Suprapubic skin (tissue), 4 donors: ENCODE measurements at places on chromosomes 4 and X.

DNA sequence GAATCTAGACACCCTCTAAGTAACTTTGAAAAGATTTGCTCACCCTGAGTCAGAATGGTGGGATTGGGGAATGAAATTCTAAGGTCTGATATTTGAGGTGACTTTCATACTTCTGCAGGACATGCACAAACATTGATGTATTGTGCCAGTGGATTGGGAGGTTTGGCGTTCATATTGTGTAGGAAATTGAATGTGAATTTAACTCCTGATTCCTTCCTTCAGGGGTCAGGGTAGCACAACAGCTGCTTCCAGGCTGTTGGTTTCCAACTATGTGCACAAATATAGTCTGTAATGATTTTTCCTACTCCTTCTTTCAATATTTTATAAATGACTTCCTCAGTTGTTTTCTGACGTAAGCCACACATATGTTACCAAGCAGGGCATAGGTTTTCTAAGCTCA is 3.1 kb downstream of the IL1RAPL1 start:
- no peak overlapping the region for H3K4me3 ChIP-seq
- H3K36me3 ChIP-seq, result no peaks in the 10 kb centered on the region
- H3K27me3 ChIP-seq, result no peaks in the 10 kb centered on the region
- no peaks in the 10 kb centered on the region for H3K4me1 ChIP-seq
- no peak for DNase-seq

DNA sequence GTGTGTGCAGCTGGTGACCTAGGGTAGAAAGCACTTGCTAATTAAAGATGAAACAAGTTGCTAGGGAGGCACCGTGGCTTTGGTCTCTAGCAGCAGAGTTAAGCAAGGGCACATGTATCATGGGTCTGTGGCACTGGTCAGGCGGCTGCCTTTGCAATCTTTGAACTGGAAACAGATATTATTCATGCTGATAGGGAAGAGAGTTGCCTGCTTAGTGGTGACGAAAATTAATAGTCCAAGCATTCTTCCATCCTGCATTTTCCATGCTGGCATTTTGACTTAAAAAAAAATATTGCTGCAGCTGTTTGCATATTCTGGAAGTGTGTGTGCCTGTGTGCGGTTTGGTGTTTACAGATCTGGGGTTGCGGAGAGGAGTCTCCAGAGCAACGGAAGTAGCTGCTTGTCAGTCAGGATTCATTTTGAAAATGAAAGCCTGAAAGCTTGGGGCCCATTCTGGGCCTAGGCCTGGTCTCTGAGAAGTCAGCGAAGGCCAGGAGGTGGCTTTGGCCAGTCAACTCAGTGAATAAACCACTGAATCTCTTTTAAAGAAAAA is 2.3 kb upstream of the SOWAHD start:
- H3K27me3 ChIP-seq, result no peaks in the 10 kb centered on the region
- H3K4me3 ChIP-seq, result no peak overlapping the region
- no peaks in the 10 kb centered on the region for H3K36me3 ChIP-seq
- H3K27ac ChIP-seq, result no peak overlapping the region
- peaks cover 5% of the 10 kb centered on the region for H3K4me1 ChIP-seq
- no peak for DNase-seq

DNA sequence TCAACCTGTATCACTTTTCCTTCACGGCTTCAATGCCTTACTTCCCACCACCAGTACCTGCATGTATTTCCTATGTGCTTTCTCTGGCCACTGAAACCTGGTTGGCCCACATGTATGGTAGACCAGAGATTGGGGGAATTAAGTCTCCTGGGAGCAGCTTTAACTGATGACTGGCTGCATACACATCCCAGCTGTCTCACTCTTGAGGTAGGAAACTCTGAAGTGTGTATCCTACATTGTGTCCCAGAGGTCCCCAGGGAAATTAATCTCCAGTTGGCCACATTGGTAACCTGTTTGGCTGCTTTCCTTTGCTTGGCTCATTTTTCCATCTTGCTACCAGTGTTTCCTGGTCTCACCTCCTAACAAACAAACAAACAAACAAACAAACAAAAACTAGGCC is 124.4 kb downstream of the ZNF827 start:
- no peaks in the 10 kb centered on the region for H3K36me3 ChIP-seq
- DNase-seq, result no peak
- no peak overlapping the region for H3K4me3 ChIP-seq
- H3K27ac ChIP-seq, result no peak overlapping the region
- no peaks in the 10 kb centered on the region for H3K27me3 ChIP-seq

DNA sequence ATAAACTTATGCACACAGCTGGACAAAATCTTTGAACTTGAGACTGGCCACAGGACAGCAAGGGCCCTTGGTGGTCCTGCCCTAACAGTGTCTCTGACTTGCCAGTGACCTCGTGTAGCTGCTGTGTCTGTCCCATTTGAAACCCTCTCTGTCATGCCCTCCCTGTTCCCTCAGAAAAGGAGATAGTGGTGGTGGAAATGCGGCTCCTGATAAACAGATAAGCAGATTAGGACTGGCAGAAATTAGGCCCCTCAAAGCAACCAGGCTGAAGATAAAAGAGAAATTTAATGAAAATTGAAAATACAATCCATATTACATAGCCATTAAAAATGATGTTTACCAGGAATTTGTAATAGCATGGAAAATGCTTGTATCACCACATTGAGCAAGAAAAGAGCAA is 136.6 kb upstream of the ATP6AP2 start:
- no peak overlapping the region for H3K27ac ChIP-seq
- no peak overlapping the region for H3K4me3 ChIP-seq
- H3K4me1 ChIP-seq, result peaks cover 12% of the 10 kb centered on the region
- H3K36me3 ChIP-seq, result no peaks in the 10 kb centered on the region

DNA sequence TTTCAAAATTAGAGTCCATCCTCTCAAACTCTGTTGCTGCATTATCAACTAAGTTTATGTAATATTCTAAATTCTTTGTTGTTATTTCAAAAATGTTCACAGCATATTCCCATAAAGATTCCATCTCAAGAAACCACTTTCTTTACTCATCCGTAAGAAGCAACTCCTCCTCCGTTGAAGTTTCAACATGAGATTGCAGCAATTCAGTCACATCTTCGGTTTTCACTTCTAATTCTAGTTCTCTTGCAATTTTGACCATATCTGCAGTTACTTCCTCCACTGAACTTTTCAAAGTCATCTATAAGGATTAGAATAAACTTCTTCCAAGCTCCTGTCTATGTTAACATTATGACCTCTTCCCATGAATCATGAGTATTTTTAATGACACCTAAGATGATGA is 216.6 kb upstream of the SLC7A11 start:
- DNase-seq, result no peak
- H3K27ac ChIP-seq, result no peak overlapping the region
- no peaks in the 10 kb centered on the region for H3K27me3 ChIP-seq
- no peak overlapping the region for H3K4me3 ChIP-seq

GRCh38 chrX:17854531-17854930 is 6.6 kb downstream of the RAI2 start:
- no peak for DNase-seq
- peaks cover 4% of the 10 kb centered on the region for H3K27me3 ChIP-seq
- H3K36me3 ChIP-seq, result no peaks in the 10 kb centered on the region
- H3K27ac ChIP-seq, result no peak overlapping the region
- H3K4me3 ChIP-seq, result no peak overlapping the region

GRCh38 chr4:117893207-117893606 is 141.1 kb upstream of the NDST3 start:
- H3K4me3 ChIP-seq, result no peak overlapping the region
- no peaks in the 10 kb centered on the region for H3K27me3 ChIP-seq
- no peak overlapping the region for H3K27ac ChIP-seq
- no peak for DNase-seq
- no peaks in the 10 kb centered on the region for H3K36me3 ChIP-seq
- H3K4me1 ChIP-seq, result no peaks in the 10 kb centered on the region

- no peaks in the 10 kb centered on the region for H3K4me1 ChIP-seq
- no peaks in the 10 kb centered on the region for H3K36me3 ChIP-seq
- no peak for DNase-seq
- H3K4me3 ChIP-seq, result no peak overlapping the region
- H3K27ac ChIP-seq, result no peak overlapping the region
- no peaks in the 10 kb centered on the region for H3K27me3 ChIP-seq
Observed at GRCh38 chr4:71494539-71494938, 155.7 kb downstream of the SLC4A4 start.

DNA sequence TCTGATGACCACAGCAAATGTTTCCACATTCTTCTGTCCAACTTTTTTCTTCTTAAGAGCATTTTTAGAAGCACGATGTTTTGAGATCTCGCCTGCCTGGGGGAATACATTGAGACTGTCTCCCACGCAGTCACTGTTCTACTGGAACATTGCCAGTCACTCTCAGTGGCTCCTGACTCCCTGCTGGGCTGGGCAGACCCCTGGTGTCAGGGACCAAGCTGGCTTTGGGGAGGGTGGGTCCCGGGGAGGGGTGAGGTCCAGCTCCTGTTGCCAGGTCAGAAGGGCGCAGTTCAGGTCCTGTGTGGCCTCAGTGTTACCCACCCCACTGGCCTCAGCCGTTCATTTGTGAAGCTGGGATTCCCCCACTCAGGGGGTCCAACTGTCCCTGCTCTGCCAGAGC is 18.9 kb upstream of the ABLIM2 start:
- H3K4me1 ChIP-seq, result peaks cover 20% of the 10 kb centered on the region
- no peak overlapping the region for H3K4me3 ChIP-seq
- H3K27me3 ChIP-seq, result peaks cover under 1% of the 10 kb centered on the region
- DNase-seq, result no peak

DNA sequence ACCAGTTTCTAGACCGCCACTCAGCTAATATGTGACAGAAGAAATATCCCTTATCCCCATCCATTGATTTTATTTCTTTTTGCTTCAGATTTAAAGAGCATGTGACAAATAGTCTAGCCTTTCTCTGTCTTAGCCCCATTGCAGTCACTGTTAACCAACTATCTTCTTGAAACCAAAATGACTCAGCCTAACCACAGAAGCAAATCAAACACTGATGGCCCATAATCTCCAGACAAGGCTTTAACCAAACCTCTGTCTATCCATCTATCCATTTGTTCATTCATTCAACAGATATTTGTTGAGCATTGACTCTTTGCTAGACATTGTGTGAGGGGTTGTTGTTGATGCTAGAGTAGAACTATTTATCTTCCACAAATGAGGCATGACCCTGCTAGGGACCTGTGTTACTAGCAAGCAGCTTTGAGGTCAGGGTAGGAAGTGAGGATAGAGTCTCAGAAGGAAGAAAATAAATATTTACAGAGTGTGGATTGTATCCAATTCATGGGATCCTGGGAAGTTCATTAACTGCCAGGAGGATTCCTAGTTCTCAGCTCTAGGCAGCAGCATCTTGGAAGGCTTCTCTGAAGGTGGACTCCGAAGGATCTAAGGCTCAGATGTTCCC is 22.5 kb downstream of the HNRNPH2 start:
- no peaks in the 10 kb centered on the region for H3K27me3 ChIP-seq
- H3K27ac ChIP-seq, result no peak overlapping the region
- DNase-seq, result no peak
- H3K36me3 ChIP-seq, result peaks cover 5% of the 10 kb centered on the region
- no peaks in the 10 kb centered on the region for H3K4me1 ChIP-seq
- no peak overlapping the region for H3K4me3 ChIP-seq

- no peak overlapping the region for H3K4me3 ChIP-seq
- no peak overlapping the region for H3K27ac ChIP-seq
- H3K4me1 ChIP-seq, result no peaks in the 10 kb centered on the region
- DNase-seq, result no peak
- H3K36me3 ChIP-seq, result peaks cover 5% of the 10 kb centered on the region
Observed at GRCh38 chr4:53315300-53315699, 50.6 kb downstream of the SCFD2 start.

DNA sequence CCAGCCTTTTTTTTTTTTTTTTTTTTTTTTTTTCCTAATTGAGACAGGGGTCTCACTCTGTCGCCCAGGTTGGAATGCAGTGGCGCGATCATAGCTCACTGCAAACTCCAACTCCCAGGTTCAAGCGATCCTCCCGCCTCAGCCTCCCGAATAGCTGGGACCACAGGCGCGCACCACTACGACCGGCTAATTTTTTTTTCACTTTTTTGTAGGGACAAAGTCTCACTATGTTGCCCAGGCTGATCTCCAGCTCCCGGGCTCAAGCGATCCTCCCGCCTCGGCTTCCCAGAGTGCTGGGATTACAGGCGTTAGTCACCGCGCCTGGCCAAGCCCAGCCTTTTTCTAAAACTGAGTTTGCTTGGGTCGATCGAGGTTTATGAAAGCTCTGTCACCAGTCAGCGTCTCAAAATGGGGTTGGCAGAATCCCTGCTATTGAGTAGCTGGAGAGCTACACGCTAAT is 1.3 kb upstream of the OTUD5 start:
- H3K4me3 ChIP-seq, result peak overlapping the region; percentile 68
- H3K4me1 ChIP-seq, result peaks cover 27% of the 10 kb centered on the region
- H3K27ac ChIP-seq, result peak overlapping the region; percentile 97
- peak; percentile 73 for DNase-seq

DNA sequence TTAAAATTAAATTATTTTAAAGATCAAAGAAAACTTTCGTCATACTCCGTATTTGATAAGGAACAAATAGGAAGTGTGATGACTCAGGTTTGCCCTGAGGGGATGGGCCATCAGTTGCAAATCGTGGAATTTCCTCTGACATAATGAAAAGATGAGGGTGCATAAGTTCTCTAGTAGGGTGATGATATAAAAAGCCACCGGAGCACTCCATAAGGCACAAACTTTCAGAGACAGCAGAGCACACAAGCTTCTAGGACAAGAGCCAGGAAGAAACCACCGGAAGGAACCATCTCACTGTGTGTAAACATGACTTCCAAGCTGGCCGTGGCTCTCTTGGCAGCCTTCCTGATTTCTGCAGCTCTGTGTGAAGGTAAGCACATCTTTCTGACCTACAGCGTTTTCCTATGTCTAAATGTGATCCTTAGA is at the start of gene CXCL8:
TSS of gene CXCL8 (plus strand) at position 217 of the 426 bp plus-strand sequence. CDS start at position 307, 90 bp downstream.
- no peaks in the 10 kb centered on the region for H3K27me3 ChIP-seq
- H3K4me1 ChIP-seq, result peaks cover 9% of the 10 kb centered on the region
- DNase-seq, result peak; percentile 73
- no peak within 1 kb of the TSS for H3K4me3 ChIP-seq

DNA sequence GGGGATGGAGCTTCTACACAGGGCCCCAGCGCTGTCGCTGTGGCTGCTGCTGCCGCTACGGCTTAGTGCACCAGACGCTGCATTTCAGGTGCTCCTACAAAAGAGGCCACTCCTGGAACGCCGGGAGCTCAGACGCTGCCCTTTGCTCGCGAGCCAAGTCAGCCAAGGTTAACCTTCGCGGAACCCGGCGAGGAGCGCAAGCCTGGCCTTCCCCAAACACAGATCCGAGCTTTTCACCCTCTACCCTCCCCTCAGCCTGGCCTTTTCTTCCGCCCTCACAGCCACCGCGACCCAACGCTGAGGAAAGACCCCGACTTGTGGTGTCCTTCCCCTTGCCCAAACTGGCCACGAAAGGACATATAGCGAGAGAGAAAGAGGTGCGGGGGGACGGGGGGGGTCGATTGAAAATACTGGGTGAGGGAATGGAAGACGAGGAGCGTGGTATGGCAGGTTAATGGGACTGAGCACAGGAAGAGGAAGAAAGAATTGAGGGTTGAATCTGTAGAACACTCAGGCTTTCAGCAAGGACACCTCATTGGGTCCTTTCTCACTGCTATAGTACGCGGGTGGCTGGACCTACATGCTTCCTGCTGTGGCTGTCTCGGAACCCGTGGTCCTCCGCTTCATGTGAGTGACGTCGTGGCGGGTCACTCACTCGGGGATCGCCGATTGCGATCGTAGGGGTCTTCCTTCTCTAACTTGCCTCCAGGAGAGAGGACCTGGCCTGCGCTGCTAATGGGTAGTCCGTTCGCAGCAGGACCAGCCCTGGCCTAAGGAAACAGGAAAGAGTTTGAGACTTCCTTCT is at the start of the genes AIMP1 and TBCK:
TSS of gene AIMP1 (plus strand) at position 583 of the 805 bp plus-strand sequence. CDS start 8,460 bp downstream, outside the sequence.
TSS of gene TBCK (minus strand) at position 242 of the 805 bp plus-strand sequence. CDS start 7,249 bp downstream, outside the sequence.
- peaks cover 43% of the 10 kb centered on the region for H3K4me1 ChIP-seq
- H3K36me3 ChIP-seq, result peaks cover 6% of the 10 kb centered on the region
- H3K4me3 ChIP-seq, result peak within 1 kb of the TSS; percentile 81
- H3K27ac ChIP-seq, result peak within 1 kb of the TSS; percentile 98

- H3K27ac ChIP-seq, result no peak overlapping the region
- no peaks in the 10 kb centered on the region for H3K27me3 ChIP-seq
- H3K4me3 ChIP-seq, result no peak overlapping the region
- no peaks in the 10 kb centered on the region for H3K4me1 ChIP-seq
- H3K36me3 ChIP-seq, result no peaks in the 10 kb centered on the region
Observed at GRCh38 chr4:105291925-105292324, 145.2 kb downstream of the TET2 start.
